Activated CD4-positive, alpha-beta T cell treated with anti-CD3 and anti-CD28 coated beads, Interleukin-2, amount 50 U/mL, for 24 hours (primary cell): ENCODE measurements at places on chromosomes 5 and 9.

DNA sequence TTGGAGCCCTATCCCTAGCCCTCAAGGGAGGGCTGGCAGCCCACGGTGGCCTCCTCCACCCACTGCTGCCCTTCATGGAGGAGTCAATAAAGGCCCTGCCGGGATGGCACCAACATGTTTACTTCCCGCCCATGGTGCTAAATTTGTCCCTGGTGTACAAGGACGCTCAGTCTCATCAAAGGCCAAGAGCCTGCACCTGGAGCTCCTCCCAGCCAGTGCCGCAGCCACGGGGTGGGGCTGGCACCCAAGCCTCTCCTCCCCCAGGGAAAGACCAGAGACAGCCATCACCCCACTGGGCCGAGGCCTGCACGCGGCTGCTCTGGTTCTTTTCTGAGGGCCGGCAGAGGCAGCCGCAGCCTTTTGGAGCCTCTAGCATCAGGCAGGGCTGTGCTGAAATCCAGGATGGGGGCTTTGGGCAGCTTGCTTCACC, 34.8 kb upstream of the RXRA start:
- DNase-seq, result no peak

GRCh38 chr9:69996967-69997366, 46.7 kb upstream of the MAMDC2 start:
- DNase-seq, result no peak

- no peak for DNase-seq
Measured at GRCh38 chr5:64659289-64659688, 31.0 kb upstream of the SHISAL2B start.

DNA sequence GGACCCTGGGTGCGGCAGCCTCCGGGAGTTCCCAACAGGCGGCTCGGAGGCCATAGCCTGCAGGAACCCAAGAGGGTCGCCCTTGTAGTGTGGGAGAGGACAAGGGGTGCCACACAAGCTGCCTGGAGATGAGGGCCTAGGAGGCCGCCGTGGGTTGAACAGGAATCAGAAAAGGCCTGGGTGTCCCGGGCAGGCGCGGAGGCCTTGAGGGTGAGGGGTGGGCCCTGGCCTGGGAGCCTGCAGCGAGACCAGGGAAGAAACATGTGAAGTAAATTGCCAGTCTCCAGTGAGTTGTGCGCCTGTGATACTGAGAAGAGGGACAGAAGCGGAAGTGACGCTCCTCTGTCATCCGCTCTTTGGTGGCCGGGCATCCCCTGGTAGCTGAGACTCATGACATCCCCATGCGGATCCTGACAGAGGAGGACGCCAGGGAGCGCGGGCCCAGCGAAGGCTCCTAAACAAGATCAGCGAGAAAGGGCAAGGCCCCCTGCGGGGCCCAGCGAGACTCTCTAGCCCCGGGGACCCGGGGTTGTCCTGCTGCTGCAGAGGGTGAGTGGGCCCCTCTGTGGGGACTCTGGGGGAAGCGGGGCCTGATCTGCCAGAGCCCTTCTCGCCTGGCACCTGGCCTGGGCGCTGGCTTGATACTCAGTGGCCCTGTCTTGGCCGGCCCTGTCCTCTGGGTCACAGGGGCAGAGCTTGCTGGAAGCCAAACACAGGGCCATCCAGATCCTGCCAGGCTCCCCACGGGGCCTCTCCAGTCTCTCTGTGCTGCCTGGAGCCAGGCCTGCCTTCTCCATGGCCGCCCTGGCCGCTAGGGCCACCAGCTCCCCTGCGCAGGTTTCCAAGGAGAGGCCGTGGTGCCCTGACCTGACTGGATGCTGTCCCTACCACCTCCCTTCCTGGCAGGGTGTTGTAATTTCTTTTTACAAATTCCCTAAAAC, 788.4 kb downstream of the TLE4 start:
- no peak for DNase-seq

GRCh38 chr5:154756009-154756867, 1.1 kb downstream of the LARP1 start:
- DNase-seq, result peak; percentile 27
